ENCODE measurements at places on chromosomes 5 and 9.

- no peak for DNase-seq
Observed at GRCh38 chr9:23821375-23822181, 4.5 kb downstream of the ELAVL2 start.

GRCh38 chr5:72834924-72835323 is 18.5 kb downstream of the TNPO1 start:
- no peak for DNase-seq

GRCh38 chr5:132640613-132641012 is 17.4 kb upstream of the IL13 start:
- DNase-seq = no peak

- no peak for DNase-seq
Observed at GRCh38 chr9:126420135-126420534, 93.5 kb downstream of the MVB12B start.

GRCh38 chr5:105663671-105664070 is 2007.1 kb downstream of the EFNA5 start:
- DNase-seq = no peak

GRCh38 chr9:131854896-131855613 is 115.2 kb upstream of the RAPGEF1 start:
- DNase-seq = no peak
